Activated naive CD4-positive, alpha-beta T cell (primary cell): ENCODE measurements at places on chromosomes 11 and 22.

GRCh38 chr11:63019506-63019905 lies 3.9 kb upstream of the SLC22A8 start:
- DNase-seq = no peak

DNA sequence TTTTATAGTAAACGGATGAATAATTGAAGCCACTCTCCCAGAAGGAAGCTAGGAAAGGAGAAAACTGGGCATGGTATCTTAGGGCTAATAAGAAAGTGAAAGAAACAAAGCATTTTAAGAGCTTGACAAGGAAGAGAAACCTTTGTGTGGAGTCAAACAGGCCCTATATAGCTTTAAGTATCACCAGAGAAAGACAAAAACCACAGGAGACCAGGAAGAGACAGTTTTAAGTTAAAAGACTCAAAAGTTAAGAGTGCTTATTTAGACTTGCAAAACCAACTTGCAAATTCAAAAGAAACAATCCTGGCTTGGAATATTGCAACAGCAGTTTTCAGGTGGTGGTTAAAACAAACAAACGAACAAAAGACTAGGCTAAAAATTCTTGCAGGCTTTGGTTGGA lies 3.4 kb downstream of the PAK1 start:
- DNase-seq = no peak

DNA sequence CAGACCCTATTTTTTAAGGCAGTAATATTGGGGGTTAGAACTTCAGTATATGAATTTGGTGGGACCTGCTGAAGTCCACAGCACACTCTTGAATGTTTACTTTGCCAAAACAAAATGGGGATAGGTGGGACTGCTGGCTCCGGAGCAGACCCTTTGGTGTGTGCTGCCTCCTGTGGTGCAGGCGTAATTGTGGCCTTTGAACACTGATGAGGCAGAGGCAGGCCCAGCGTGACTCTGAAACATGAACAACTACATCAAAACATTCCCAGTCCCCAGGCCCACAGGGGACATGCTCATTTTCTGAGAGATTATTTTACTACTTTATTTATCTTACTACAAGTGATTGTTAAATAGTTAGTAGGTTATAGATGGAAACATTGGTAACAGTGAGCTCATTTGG lies 225.0 kb upstream of the TBCEL start:
- DNase-seq = no peak

GRCh38 chr11:128412847-128413791 lies 174.2 kb downstream of the ETS1 start:
- no peak for DNase-seq

- no peak for DNase-seq
Observed at GRCh38 chr11:45585205-45585604, 80.2 kb downstream of the CHST1 start.

GRCh38 chr22:34688825-34689224 lies 377.1 kb upstream of the ISX start:
- no peak for DNase-seq

- DNase-seq = no peak
Observed at GRCh38 chr11:106391771-106392420, 314.4 kb downstream of the AASDHPPT start.

GRCh38 chr22:30541961-30542810 lies 4.4 kb downstream of the SEC14L6 start:
- no peak for DNase-seq

GRCh38 chr11:72844356-72844755 lies 30.1 kb downstream of the ATG16L2 start:
- no peak for DNase-seq

DNA sequence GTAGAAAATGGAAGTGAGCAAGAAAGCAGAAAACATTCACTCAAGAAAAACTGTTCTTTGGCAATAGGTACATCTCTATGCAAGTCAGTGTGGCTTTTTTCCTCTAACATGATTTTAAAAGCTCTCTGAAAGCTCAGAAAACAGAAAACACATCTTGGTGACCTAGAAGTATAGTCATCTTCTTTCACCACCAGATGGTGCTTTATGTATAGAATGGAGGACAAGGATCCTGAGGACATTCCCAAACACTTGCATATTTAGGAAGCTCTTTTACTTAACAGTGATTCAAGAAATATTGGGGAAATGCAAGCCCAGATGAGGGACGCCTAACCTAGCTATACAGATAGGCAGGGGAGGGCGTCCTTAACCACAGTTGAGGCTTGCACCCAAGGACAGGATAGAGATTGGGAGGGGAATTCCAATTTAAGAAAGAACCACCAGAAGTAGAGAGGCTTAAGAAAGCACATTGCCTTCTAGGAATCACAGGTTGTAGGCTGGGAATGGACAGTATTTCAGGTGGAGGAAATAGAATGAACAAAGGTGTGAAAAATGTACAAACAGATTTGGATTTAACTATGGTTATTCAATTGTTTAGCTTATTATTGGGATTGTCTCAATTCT lies 13.8 kb upstream of the CCDC81 start:
- no peak for DNase-seq

- DNase-seq = no peak
Observed at GRCh38 chr11:109998921-109999320, 94.3 kb upstream of the ZC3H12C start.

DNA sequence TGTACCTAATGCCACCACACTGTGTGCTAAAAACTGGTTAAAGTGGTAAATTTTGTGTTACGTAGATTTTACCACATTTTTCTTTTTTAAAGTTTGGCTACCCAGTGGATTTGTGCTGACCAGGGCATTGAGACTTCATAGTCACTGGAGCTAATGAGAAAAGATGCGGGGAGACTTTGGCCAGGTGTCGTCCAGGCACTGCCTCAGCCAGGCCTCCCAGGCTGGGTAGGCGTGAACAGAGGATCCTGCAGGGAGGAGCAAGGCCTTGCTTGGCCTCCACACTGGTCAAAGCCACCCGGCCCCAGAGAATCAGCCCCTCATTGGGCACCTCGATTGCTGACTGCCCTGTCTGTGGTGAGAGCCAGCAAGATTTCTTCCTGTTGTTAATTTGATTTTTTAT lies 13.4 kb upstream of the MGAT3 start:
- no peak for DNase-seq

DNA sequence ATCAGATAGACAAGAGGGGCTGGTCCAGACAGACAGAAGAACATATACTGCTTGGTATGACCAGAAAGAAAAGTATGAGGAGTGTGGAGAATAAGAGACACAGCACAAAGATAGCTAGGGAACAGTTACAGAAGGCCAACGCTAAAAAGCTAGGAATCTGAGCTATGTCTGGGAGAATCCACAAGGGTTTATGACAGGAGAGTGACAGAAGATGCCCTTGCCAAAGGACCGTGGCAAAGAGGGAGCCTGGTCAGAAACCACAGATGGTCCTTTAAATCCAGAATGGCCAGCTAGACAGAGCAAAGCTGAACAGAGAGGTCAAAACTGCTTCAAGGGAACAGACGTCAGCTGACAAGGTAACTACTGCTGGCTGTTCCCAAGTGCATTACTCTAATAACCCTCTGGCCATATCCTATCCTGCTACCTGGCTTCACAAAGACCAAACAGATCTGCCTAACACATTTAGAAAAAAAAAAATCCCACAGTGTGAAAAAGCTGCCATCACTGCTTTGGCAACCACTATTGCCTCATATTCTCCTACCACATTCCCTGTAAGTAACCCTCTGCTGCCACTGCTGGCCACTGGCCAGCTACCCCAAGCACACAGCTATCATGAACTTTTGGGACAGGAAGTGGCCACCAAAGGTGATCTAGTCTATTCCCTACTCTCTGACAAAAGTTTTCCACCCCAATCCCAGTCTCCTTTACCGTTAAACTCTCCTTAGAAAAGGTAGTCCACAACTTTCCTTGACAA lies 7.3 kb downstream of the SERGEF start:
- DNase-seq = no peak

- DNase-seq = no peak
Observed at GRCh38 chr11:44952500-44953260, 2.0 kb upstream of the TP53I11 start.

GRCh38 chr11:6864438-6864837 lies 1.6 kb downstream of the OR10A2 start:
- no peak for DNase-seq

DNA sequence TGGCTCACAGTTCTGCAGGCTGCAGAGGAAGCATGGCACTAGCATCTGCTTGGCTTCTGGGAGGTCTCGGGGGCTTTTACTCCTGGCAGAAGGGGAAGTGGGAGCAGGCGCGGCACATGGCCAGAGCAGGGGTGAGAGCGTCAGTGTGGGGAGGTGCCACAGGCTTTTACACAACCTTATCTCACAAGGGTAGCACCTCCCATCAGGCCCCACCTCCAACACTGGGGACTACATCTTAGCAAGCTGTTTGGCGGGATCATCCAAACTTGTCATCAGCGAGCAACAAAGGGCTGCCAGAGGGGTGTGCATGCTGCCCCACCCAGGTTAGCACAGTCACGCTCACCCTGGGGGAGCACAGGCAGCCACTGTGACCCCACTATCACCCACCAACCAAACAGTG lies 18.9 kb upstream of the YPEL1 start:
- DNase-seq = no peak

GRCh38 chr22:36180038-36180880 lies 19.7 kb upstream of the APOL3 start:
- DNase-seq = peak; percentile 78

DNA sequence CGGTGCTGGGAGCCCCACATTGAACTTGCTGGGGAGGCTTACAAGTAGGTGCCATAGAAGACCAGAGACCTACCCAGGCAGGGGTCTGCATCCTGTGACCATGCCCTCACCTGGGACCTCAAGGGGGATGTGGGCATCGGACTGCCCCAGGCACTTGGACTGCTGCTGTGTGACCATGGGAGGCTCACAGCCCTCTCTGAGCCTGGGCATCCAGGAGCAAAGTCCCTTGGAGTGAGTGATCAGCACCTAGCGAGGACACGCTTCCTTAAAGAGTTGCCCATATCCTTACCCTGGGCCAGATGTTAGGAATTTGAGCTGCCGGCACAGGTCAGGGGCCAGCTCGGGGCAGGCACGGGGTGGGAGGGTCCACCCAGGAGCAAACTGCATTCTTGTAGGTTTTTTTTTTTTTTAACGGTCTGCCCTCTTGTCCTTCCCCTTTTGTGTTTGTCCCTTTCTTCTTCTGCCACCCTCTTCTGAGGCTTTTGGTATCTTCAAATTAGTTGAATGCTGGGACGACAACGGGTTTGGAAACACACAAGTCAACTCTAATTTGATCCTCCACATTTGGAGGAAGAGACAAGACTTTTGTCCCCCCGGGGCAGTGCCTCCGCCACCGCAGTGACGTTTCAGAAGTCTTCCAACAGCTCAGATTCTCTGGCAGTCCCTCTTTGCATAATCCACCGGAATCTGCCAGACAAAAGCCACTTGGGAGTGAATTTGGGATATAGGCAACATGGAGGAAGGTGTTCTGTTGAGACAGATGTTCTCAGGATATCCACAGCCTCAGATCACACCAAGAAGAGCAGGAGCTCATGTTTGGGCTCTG lies 46.1 kb upstream of the LINC01488 start:
- DNase-seq = no peak

DNA sequence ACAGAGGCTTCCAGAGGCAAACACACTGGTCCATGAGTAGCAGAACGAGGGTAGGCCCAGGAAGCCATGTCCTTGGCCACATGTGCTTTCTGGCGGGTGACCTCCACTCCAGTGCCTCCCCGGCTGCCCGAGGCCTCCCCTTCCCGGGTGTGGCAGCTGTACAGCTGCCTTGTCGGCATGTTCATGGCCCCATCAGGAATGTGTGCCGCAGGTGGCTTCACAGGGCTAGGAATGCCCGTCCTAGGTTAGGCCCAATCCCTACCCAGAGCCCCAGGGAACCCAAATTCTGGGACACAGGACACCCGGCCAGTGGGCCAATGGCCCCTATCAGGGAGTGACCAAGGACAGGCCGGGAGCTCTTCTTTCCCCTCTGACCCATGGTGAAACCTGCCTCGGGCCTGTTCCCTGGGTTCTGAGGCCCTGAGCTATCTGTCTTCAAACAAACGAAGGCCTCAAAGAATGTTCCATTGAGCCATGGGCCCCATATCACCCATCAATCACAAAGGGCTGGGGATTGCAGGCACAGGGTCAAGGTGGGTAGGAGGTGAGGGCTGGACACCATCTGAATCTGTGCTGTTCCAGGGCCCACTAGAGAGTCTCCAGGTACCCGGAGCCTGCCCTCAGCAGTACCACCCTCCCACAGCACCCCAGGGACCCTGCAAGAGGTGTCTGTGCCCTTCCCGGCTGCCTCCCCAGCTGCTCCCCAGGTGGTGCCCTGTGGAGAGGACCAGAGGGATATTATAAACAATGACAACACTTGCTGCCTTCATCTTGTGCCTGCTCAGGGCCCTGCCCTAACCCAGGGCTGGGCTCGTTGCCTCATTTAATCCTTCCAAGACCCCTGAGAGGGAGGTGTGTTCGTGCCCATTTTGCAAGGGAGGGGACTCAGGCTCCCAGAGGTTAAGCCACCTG lies 4.0 kb upstream of the CDKN1C start:
- no peak for DNase-seq

DNA sequence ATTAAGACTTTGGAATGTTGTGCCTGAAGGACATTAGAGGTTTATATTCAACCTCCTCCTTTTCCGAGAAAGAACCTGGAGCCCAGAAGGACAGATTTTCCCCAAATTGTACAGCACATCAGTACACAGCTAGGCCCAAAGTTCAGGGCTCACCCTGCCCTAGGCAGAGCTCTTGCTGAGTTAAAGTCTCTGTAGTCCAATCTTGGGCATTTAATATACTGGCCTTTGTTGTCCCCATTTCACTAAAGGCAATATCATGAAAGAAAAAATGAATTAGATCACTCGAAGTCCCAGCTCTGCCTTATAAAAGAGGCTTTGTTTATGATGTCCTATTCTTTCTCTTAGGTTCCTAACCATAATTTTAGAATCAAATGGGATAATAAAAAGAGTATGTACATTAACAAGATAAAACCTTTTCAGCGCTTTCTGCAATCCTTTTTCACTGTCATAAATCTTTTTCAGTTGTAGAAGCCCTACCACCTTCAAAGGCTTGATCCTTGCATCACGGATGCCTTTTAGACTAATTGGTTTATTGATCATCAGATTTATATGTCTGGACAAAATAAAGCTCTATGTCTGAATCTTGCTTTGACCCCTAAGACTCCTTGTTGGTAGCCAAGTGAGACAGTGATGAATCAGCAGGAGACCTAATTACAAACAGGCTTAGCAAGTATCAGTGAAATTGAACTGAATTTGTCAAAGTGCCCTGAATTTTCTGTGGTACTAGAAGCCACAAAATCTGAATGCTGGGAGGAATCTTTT lies 39.8 kb downstream of the RELT start:
- no peak for DNase-seq

DNA sequence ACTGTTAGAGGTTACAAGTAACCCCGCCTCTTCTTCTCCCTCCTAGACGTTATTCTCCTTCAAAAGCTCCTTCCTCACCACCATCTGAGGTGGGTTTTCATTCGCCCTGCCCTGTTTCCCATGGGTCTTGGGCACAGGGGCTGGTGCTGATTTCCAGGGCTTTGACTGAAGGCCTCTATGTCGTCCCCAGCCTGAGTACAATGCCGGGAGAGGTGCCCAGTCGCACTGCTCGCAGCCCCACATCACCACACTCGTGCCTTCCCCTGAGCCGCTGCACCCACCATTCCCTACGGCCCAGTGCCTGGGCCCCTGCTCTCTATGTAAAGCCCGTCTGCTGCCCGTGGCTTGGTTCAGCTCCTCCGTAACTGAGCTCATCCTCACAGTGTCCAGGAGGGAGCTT lies 169.8 kb downstream of the DSCAML1 start:
- DNase-seq = no peak
